ENCODE measurements at places on chromosomes 12 and 14.
A peak's percentile ranks its signal among the peaks of the same experiment; 100 is the strongest.

GRCh38 chr12:67517181-67517887 lies 131.2 kb upstream of the DYRK2 start:
- DNase-seq = no peak

GRCh38 chr12:67919406-67919805 lies 69.8 kb upstream of the IFNG-AS1 start:
- no peak for DNase-seq

- peak; percentile 66 for DNase-seq
Observed at GRCh38 chr12:80936642-80937390, 918 bp downstream of the LIN7A start.

DNA sequence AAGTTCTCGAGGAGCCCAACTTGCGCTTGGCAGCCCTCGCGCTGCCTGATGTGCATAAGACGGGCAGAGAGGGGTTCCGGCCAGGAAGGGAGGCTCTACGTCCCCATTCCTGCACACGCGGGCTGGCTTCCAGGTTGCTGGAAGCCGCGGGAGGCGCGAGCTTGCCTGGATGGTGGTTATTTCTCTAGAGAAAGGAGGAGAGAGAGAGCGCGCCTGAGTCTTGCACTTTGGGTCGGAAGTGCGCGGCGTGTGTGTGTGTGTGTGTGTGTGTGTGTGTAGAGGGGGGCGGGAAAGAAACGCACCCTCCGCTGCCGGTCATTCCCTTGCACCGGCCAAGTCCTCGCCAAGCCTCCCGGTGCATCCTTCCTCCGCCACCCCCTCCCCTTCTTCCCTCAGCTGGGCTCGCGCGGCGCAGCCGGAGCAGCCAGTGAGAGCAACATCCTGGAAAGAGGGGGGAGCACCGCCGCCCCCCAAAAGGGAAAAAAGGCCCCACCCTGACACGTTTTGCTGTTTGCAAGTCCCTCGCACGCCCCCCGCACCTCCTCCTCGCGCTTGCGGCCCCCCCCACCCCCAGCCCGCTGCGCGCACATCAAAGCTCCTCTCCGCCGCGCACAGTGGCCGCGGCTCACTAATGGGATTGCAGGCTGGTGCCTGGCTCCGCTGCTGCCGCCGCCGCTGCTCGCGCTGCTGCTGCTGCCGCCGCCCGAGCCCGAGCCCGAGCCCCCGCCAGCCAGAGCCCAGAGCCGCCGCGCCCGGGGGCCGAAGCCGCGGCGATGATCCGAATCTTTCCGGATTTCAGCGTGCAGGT lies 4.4 kb upstream of the NPAS3 start:
- DNase-seq = no peak

- no peak for DNase-seq
Observed at GRCh38 chr14:96274122-96274521, 18.1 kb downstream of the BDKRB1 start.

DNA sequence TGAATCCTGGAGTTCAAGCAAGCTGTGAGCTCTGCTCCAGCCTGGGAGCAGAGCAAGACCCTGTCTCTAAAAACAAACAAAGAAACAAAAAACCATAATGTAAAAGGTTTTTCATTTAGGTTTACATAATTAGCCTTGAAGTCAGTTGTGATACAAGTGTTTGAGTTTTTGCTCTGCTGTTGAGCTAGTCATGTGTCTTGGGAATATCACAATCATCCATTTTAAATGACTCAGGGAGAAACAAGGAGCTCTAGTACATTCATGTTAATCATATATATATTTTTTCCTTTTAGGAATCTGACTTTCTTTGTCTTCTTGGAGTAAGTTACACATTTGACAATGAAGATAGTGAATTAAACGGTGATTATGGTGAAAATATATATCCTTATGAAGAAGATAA lies 12.9 kb downstream of the MIA2 start:
- no peak for DNase-seq

DNA sequence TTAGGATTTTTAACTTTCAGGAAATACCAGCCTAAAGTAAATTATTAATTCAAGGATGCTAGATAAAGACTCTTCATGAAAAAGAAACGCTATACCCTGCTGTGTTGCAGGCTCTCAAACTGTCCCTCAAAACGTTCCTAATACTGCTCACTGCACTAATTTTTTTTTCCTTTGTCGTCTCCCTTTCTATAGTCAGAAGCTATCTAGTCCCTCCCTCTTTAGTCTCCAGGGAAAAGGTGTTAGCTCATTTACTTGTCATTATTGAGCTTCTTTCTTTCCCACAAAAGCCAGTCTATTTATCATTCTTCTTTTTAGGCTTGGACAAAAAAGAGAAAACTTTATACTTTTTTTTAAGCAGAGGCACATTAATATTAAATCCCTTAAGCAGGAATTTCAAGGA lies 30.3 kb upstream of the INSM2 start:
- DNase-seq = no peak

- DNase-seq = no peak
Observed at GRCh38 chr12:109538191-109538863, 35.0 kb downstream of the MMAB start.

DNA sequence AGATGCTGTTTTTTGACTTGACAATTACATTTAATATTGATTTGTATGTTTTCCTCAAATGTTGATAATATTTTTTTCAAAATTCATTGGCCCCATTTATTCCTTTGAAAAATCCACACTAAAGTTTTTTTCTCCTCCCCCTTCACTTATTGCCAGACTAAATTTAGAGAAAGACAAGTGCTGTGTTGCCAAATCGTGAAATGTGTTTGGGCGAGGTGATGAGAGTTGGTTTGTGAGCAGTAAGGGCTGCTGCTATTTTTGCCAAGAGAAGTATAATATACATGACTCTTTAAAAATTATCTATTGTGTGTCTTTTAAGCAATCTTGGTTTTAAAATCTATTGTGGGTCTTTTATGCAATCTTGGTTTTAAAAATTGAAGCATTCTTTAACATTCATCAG lies 188.9 kb downstream of the PPFIA2 start:
- DNase-seq = no peak

- no peak for DNase-seq
Observed at GRCh38 chr12:109572506-109572845, 828 bp downstream of the MMAB start.
